EL (cell line): ENCODE measurements at places on chromosomes 11 and 22.

GRCh38 chr11:105367129-105367528 lies 227.6 kb upstream of the CARD18 start:
- no peak for DNase-seq

DNA sequence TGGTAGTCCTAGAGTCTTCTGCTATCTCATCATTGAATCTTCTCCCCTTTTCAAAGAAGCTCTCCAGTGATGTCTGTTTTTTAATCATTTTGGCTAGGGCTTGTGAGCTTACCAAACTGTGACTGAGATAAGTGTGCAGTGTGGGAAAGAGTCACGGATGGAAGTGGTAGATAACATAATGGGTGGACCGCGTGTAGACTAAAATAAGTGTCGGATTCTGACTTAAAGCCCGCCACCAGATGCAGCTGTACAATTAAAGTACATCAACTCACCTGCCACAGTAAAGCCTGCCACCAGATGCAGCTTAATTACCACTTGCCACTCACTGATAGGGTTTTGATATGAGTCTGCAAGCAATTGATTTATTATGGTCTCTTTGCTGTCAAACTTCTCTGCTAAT lies 581.5 kb downstream of the LRRC4C start:
- no peak for DNase-seq

GRCh38 chr11:127993281-127993680 lies 594.1 kb downstream of the ETS1 start:
- DNase-seq = no peak

DNA sequence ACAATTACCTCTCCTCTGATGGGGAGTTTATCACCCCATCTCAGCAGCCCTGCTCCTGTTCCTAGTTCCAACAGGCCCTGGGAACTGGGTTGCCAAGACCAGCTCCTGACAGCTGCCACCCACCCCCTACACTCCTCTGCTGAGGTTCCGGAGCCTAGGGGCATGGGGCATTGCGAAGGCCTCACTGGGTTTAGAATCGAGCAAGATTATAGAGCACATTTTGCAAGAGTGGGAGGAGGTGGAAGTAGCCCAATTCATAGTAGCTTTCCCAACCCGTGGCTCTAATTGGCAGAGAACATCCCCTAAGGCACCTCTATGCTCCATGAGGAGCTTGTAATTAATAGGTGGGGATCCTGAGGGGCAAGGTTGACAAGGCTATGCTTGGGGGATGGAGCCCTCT lies 23.0 kb downstream of the MYEOV start:
- no peak for DNase-seq

DNA sequence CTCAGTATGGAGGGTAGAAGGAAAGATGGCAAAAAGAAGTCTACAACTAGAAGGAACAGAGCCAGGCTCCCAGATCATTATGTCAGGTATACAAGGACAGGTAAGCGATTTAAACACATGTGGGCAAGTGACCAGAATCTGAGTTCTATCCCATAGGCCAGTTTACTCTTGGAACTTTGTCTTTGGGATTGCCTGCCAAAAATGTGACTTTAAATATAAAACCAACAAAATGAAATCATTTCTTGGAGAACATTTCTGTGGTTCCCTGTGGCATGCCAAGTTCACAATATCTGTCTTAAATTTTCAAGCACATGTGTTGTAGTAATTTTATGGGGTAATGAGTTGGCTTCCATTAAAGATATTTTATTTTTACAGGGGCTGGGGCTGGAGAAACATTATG lies 141.0 kb downstream of the SLC17A6 start:
- DNase-seq = no peak

DNA sequence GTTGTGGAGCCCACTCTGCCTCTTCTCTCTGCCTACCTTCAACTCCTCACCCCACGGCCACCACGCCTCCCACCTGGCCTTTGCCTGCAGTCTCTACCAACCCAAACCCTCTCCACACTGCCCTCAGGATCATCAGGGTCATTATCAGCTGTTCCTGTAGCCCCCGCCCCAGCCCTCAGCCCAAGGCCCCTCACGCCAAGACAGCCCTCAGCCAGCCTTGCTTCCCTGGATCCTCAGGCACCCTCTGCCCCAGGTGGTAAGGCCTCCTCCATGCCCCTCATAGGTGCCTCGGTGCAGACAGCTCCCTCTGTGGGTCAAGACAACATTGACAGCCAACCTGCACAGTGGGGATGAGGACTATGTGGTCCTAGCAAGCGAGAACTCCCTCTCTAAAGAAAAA lies 1.7 kb downstream of the SBF1 start:
- no peak for DNase-seq

- DNase-seq = no peak
Measured at GRCh38 chr11:64119700-64120099, 46.2 kb downstream of the MACROD1 start.

DNA sequence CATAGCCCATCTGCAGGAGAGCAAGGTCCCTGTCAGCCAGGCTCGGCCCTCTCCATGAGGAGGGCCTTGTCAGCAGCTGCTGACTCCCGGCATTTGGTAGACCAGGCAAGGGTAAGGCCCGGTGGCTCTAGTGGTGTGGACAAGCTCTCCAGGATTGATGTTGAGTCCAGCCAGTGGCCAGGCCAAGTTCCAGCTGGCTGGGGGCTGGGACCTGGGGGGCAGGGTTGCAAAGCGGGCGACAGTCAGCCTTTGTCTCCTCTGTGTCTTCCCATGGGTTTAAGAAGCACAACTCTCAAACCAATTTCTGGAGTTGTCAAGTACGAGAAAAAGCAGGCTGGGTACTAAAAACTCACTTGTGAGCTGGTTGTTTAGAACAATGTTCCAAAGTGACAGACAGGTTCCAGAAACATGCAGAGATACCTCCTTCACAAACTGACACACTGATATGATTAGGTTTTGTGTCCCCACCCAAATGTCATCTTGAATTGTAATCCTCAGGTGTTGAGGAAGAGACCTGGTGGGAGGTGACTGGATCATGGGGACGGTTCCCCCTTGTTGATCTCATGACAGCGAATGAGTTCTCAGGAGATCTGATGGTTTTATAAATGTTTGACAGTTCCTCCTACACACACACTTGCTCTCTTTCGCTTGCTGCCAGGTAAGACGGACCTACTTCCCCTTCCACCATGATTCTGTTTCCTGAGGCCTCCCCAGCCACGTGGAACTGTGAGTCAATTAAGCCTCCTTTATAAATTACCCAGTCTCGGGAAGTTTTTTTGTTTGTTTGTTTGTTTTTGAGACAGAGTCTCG lies 52.3 kb upstream of the SERPIND1 start:
- no peak for DNase-seq

- peak; percentile 56 for DNase-seq
Measured at GRCh38 chr11:87878373-87878825, 296.8 kb downstream of the RAB38 start.

GRCh38 chr22:38955250-38955905 lies 2.0 kb upstream of the APOBEC3A start:
- no peak for DNase-seq

DNA sequence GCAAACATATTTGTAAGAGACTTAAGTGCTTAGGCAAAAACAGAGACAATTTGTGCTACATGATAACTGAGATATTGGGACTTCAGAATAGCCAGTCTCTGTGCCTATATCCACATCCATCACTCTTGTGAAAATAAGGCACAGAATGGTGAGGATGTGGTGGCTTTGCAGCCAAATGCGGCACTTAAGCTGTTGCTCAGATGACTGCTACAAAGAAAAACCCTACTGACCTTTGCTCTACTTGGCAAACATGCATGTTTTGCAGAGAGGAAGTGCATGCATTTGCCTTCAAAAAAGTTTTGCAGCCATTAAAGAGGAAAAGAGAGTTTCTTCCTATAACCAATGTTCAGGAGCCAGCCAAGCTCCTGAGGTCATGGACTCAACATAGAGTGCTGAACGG lies 675.0 kb upstream of the KIRREL3 start:
- no peak for DNase-seq

GRCh38 chr11:117044287-117045035 lies 53.8 kb downstream of the SIK3 start:
- no peak for DNase-seq

- DNase-seq = no peak
Measured at GRCh38 chr11:121555121-121555520, 102.4 kb upstream of the SORL1-AS1 start.

GRCh38 chr11:55966391-55966790 lies 3.4 kb downstream of the OR10AG1 start:
- no peak for DNase-seq

DNA sequence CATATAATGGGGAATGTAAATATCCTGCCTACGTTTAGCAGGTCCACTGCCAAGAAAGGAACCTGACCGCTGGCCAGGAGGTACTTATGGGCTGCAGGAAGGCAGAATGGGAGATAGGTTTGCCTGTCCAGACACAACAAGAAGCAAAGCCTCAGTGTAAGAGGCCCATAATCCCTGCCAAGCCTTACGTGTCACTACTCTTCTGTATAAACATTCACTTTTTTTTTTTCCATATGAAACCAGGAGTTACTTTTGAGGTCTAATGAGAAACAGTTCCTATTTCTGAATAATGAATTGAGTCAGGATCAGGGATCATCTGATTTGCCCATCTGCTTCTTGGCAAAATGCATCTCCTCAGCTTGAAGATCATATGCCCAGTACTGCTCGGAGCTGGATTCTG lies 230.2 kb downstream of the NTM start:
- no peak for DNase-seq

DNA sequence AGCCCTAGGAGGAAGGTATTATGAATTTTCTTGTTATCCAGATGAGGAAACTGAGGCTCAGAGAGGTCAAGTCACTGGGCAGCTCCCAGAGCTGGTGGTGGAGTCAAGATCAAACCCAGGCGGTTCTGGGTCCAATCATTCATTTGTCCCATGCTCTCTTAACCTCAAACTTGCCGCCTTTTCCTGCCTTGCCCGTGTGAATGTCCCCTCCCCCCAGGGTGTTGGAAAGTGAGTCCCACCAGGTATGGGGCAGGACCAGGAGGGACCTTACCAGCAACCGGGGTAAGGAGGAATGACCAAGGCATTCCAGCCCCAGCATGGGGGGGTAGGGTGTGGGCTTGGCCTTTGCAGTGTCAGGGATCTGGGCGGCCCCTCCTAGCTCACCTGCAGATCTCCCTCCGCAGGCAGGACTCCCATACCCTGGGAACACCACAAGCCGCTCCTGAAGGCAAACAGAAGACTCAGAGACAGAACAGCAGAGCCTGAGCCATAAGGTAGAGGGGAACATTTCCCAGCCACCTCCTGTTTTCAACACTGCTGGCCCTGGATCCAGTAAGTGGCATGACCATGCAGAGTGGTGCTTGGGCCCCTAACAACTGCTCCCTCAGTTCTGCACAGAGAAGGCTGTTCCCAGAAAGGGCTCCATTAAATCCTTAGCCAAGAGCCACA lies 41.2 kb upstream of the SYT7 start:
- no peak for DNase-seq

GRCh38 chr11:75597636-75598035 lies 35.6 kb downstream of the SERPINH1 start:
- DNase-seq = peak; percentile 43

DNA sequence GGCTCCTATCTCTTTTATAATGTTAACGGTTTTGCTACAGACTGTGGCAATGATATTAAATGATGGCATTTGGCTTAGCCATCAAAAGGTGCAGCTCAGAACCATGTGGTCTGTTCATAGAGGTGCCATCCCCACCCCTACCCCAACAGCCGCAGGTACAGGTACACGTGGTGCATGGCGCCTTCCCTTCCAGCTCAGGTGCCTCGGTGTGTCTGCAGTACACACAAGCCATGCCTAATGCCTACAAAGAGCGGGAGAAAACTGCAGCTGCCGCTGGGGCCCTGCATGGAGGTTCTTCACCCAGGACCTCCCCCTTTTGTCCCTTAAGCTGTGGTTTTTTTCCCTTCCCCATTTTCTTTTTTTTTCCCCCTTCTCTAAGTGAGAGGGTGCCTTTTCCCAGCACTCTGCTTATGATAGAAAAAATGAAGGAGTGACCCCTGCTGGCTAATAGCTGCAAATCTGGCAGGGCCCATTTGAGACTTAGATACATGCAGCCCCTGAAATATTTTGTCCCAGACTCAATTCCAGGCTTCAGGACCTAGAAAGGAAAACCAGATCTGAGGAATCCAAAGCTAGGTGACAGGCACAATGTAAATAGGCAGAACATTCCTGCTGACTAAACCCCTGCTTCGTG lies 6.5 kb downstream of the OR52M1 start:
- peak; percentile 4 for DNase-seq

DNA sequence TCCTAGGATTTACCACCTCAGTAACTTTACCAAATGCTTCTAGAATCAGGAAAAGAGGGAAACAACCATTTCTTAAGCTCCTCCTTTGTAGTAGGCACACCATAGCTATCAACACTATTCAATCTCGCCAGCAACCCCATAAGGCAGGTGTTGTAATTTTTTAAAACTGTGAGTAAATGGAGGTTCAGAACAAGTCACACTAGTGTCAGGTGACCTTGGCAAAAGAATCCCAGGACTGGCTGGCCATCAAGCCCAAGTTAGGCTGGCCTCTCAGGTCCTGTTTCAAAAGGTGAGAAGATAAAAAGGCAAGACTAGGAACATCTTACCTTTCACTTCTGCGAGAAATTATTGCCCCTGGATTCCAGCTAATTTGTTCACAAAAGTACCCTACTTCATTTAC lies 713 bp downstream of the TOP3B start:
- no peak for DNase-seq

DNA sequence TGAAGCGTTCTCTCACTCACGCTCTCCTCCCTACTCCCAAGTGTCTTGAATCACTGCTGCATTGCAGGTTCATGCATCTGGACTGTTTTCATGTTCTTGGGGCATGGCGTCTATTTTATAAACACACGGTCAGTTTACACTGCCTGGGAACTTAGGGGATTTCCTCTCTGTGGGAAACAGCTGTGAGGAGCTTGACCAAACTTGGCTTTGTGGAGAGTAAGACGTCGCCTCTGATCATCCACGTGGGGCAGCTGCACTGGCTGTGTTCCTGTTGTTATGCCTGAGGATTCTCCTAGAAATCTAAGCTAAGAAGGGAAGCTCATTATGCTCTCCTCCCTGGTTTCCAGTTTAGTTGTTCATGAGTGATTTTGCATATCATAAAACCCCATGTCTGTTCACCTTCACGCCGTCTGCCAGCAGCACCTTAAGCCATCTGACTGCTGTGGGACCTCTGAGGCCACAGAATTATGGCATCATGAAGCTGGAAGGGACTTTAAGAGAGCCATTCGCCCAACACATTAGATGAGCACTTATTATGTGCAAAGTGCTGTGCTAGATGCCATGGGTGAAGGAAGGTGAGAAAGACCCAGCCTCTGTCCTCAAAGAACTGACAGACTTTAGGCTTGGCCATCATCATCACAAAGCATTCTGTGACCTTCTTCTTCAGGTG lies 38.8 kb upstream of the POU2AF1 start:
- peak; percentile 10 for DNase-seq
